ENCODE measurements at places on chromosomes 13 and 19.

DNA sequence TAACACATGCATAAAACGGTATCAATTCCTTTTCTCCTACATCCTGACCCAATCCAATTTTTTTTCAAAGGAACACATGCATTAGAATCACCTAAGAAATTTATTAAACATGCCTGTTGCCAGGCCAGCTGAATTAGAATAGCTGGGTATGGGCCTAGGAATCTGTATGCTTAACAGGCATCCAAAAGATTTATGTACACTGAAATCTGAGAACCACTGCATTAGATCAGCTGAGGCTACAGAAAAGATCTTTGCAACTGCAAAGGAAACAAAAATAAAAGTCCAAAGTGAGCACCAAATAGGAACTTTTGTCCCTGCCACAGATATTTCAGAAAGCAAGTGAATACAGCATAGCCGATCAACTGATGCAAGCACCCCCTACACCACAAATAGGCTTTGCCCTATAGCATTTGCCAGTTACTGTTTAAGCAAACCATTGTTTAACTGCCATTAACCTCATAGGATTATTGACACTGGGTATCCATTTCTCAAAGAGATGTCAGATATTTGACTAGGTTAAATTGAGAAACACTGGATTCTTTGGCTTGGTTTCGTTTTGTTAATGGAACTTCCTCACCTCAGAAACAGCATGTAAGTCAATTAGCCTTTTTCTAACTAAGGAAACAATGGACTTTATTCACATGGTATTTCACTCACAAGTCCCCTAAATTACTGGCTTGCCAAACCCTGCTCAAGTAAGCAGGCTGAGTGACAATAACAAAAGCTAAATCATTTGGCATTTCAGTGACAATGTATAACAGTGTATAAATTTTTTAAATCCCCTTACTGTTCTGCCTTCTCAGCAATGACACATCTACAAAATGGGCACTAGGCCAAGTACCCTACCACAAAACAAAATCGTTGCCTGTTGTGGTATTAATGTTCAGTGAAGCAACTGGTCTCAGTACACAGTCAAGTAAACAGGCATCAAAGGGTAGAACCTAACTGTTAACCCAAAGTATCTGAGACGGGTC lies 67.8 kb downstream of the SUCLA2 start:
- no peak for DNase-seq

- DNase-seq = no peak
These were observed 7.6 kb upstream of the IPO5 start for GRCh38 chr13:97945792-97946419.

DNA sequence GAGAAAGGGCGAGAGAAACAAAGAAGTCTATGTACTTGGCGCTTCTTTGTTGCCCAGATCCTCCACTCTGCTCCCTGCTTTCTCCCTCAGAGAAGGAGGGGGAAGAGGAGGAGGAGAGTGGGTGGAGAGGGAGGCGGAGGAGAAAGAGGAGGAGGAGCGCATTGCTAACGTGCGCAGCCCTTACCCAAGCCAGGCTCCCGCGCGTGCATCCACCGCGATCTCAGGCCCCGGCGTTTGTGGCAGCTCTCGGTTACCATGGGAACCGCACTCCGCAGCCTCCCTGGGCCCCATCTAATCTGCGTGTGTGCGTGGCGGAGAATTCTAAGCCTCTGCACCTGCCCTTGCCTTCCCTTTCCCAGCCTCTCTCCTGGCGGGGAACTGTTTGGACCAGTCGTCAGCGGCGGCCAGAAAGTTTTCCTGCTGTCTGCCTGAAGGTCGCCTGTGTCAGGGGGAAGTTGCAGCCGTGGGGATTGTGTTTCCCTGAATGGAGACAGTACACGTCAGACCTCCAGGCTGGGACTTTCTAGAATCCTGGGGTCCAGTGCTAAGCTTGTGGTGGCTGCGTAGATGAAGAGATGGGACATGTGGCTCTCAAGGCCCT lies at the start of gene ERICH6B:
ERICH6B (minus strand) TSS at position 239 of the 601 bp plus-strand sequence. CDS start 18,734 bp downstream, outside the sequence.
- DNase-seq = no peak

GRCh38 chr19:21587549-21587948 lies 82.1 kb downstream of the ZNF429 start:
- no peak for DNase-seq

DNA sequence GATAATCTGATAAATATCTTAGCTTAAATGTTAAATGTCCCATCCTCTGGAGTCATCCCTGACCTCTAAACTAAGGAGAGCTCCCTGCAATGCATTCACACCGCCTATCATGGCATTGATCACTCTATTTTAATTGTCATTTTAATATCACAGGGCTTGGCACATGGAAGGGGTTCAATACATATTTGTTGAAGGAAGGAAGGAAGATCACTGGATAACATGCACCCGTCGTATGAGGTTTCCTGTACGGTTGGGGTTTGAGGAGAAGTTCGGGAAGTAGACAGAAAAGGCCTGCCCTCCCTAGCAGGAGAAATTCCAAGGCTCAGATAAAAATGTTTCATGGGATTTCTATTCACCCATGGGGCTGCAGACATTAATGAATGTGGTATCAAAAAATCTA lies 102.0 kb downstream of the MBNL2 start:
- no peak for DNase-seq

DNA sequence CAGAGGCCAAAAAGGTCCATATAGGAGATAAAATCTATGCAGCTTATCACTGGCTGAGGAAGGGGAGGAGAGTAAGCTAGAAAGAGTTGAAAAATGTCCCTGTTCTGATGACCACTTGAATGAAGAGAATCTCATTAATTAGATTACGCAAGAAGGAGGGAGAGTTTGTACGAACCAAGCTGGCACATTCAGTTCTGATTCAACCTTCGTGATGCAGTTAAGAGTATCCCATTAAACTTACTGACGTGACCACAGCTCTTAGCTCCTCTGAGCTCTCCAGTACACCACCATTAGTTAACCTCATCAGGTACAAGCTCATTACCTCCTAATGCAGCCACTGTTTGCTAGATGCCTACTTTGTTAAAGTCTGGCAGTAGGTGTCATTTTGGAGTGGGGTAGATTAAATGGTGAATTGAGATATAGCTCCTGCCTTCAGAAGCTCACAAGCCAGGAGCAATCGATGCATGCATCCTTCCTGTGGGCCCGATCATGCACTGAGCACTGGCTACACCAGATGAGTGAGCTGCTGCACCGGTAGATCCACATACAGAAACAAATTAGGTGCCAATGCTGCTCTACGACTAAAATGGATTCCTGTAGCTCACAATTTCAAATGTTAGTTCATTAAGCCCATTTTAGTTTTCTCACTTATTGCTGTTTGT lies 458.3 kb downstream of the COG6 start:
- no peak for DNase-seq

DNA sequence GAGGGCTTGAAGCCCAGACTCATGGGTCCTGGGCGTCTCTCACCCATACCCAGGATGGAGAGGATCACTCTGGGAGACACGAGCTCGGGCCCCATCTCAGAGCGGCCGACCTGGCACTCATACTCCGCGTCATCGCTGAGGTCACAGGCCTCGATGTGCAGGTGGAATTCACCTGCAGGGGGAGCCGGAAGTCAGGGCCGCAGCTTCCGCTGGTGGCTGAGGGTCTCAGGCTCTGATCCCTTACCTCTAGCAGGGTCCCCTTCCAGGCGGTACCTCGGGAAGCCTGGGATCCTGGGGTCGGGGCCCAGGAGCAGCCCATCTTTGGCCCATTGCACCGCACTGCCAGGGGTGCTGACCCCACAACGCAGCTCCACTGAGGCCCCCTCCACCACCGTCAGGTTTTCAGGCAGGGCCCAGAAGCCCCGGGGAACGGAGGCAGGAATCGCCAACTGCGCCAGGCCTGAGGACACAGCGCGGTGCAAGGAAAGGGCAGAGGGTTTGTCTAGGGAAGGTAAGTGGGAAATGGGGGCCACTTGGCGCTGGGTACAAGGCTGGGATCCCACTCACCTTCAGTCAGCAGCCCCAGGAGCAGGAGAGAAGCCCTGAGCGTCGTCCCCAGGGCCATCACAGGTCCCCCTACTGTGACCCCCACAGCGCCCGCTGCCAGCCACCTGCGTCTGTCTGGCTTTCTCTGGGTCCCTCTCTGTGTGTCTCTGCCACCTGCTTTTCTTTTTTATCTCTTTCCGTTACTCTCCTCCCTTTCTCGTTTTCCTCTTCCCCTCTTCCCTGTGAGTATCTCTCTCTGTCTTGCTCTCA lies 883 bp downstream of the NPHS1 start:
- no peak for DNase-seq

- peak; percentile 70 for DNase-seq
These were observed 7.1 kb upstream of the DPP9 start for GRCh38 chr19:4730740-4731171.

DNA sequence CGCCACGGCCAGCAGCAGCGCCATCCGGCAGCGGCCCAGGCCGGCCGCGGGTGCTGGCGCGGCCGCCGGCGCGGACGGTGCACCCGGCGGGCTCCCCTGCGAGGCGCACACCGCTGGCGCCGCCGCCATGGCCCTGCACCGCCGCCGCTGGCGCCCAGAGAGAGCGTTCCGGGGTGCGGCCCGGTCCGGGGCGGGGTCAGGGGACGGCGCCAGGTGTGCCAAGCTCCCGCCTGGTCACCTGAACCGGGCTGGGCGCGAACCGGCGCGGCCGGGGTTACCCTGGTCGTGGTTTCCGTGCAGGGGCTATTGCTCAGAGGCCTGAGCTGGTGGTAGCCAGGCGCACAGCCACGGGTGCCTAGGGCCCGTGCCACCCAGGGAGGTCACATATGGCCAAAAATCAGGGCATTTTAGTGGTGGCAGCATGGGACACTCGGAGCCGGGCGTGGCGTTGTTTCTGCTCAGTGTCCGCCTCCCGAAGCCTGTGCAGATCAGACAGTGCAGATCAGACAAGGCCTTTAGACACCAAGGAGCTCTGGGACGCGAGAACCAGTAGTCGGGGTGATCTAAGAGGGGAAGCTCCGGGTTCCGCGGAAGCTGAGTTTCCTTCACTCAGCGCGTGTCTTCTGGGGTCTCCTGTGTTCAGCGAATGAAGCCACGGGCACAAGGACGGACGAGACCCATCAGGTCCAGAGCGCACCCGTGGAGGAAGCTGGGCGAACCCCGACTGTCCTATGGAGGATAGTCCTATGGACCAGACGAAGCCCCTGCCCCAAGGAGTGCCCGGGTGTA lies at the start of gene TMEM238:
TMEM238 (minus strand) TSS at position 162 of the 789 bp plus-strand sequence; CDS start at position 129, 33 bp downstream.
- no peak for DNase-seq

DNA sequence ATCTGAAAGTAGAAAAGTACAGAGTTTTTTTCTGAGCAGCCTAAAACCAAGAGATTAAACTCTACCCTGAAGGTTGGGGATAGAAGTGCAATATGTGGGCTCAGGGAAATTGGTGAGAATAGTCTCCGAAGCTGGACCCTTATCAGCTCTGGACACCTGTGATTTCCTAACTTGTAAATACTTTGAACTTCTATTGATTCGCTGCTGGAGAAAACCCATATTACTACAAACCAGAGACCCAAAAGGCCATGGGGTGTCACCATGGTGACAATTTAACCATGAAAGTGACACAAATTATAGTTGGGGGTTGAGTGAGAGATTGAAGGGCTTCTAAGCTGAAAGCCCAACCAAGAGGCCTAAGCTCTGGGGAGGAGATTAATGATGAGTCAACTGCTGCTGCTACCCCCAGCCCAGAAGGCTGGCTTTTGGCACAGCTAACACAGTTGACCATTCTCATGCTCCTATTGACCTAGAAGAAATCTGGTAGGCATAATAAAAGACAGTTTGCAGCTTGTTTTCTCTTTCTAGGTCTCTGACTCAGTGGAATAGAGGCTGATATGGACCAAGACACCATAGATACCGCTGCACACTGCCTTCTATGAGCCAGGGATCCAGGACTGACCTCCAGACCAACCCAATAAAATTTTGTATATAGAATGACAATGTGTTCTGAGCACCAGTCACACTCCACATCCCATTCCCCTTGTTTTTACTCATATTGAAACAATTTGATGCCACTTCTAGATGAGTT lies 131.9 kb upstream of the FNDC3A start:
- DNase-seq = peak; percentile 5

- peak; percentile 88 for DNase-seq
These were observed 696 bp upstream of the SAMD1 start for GRCh38 chr19:14091081-14091812.

DNA sequence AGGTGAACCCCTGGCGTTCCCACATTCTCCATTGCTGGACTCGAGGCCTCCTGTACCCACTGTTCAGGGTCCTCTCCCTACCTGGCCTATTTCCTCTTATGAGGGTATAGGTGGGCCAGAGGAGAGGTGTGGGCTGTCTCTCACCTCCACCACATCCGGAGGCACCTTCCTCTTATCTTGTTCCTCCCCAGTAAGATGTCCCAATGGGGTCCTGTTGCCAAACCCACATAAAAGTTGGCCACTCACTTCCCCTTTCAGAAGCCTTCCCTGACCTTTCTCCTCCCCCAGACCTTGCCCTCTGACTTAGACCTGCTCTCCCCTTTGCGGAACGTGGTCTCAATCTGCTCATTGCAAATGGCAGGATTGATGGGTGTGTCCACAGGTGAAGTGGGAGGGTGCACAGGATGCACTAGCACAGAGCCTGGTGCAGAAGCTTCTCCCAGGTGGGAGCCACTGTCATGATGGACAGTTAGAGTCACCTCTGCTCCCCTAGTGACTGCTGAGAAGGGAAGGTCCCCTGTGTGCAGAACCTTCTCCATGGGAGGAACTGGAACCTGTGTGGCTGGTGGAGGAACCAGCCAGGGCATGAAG lies 1.3 kb downstream of the CYP4F3 start:
- DNase-seq = no peak

GRCh38 chr13:28865149-28865744 lies 45.1 kb downstream of the MTUS2 start:
- DNase-seq = no peak

DNA sequence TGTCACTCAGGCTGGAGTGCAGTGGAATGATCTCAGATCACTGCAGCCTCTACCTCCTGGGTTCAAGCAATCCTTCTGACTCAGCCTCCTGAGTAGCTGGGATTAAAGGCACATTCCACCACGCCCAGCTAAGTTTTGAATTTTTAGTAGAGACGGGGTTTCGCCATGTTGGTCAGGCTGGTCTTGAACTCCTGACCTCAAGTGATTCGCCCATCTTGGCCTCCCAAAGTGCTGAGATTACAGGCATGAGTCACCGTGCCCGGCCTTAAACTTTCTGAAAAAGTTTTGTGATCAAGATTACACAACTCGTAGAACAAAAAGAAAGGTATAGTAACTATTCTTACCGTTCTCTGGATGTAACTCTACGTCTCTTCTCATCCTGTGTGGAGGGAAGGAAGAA lies 21.2 kb downstream of the DNMT1 start:
- no peak for DNase-seq

DNA sequence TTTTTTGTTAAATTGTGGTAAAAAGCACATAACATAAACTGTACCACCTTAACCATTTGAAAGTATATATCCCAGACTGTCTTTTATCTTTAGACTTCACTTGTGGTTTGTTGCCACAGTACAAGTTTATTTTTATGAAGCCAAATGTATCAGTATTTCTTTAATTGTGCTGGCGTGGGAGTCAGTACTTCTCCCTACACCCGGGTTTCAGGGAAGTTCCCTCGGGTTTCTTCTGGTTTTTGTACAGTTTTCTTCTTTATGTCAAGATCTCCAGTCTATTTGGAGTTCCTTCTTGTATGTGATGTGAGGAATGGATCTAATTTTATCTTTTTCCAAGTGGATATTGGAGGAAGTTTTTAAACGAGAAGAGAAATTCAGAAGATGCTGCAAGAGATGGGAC lies 20.5 kb downstream of the CCDC8 start:
- DNase-seq = no peak

Data from K562 (cell line).